GM12865 (cell line): ENCODE measurements at places on chromosomes 1 and 21.

DNA sequence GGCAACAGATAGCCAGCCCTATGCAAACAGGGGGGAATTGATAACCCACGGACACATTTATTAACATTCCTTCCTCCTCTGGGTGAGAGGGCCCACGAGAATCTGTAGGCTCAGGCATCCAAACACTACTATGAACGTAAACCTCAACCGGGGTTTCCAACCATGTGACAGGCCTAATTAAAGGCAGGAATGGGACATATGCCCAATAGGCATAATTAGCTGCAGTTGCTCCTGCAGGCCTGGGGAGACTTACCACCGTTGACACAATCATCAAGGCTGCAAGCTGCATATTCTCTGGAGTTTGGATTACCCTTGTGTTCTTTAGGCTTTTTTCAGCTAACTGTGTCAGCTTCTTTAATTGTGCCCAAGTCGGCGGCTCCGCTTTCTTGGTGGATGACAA is 22.2 kb upstream of the GBP1 start:
- no peak for DNase-seq

DNA sequence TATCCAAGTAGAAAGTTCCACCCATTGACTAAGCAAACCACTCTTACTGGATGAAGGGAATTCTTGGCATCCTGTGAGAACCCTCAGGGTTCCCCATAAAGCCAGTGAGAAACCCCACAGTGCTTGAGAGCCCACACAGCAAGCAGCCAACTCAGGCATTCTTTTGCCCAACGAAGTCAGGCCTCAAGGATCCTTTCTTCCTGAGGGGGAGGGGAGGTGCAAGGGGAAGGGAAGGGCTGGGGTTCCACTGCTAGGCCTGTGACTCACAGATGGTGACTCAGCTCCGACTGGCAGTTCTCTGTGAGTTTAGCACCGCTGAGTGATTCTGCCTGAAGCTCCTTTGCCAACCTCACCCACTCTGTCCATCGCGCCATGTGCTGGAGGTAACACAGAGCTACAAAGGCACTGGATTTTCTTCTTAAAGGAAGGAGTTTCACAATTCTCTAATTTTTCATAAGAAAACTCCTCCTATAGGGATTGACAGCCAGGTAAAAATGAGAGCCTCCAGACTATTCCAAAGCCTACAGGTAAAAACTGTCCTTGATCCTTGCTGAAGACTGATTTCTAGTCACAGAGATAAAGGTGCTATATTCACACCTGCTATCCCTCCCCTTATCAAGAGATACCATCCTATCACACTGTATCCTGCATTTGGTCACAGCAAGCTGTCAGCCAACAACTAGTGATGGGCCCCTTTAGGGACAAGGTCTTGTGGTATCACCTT is 4.8 kb downstream of the ENO1 start:
- DNase-seq = peak; percentile 44

DNA sequence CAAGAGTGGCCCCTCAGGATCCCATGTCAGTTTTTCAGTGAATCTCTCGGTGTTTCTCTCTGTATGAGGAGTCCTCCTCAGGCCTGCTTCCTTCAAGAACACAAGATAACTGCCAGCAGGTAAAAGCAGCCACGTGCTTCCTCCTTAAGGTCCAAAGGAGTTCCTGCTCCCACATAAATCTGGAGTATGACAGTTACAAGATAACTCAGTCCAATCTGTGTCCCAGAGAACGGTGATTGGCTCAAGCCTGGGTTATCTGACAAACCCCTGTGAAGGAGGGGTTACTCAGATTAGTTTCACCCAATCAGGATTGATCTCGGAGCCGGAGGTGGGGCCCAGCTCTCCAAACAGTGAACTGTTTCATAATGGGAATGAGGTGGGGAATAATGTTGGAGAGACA is 5.8 kb upstream of the ANKRD13C start:
- no peak for DNase-seq

DNA sequence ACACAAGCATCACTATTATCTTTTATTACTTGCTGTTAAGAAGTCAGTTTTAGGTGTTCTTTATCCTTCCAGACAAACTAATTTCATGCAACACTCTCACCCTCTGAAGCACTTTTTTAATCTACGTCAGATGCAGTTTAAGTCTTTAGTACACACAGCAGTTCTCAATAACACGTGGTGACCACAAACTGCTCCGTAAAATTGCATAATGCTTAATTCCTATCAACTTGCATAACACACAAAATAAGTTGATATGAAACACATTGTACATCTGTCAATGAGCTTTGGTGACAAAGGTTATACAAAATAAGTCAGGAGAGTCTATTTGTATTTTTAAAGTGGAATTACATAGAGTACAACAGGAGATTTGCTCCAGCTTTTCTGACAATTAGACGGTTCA is 140.9 kb upstream of the ETS2 start:
- DNase-seq = no peak

GRCh38 chr1:232793944-232794343 is 11.3 kb upstream of the MAP10 start:
- peak; percentile 44 for DNase-seq

DNA sequence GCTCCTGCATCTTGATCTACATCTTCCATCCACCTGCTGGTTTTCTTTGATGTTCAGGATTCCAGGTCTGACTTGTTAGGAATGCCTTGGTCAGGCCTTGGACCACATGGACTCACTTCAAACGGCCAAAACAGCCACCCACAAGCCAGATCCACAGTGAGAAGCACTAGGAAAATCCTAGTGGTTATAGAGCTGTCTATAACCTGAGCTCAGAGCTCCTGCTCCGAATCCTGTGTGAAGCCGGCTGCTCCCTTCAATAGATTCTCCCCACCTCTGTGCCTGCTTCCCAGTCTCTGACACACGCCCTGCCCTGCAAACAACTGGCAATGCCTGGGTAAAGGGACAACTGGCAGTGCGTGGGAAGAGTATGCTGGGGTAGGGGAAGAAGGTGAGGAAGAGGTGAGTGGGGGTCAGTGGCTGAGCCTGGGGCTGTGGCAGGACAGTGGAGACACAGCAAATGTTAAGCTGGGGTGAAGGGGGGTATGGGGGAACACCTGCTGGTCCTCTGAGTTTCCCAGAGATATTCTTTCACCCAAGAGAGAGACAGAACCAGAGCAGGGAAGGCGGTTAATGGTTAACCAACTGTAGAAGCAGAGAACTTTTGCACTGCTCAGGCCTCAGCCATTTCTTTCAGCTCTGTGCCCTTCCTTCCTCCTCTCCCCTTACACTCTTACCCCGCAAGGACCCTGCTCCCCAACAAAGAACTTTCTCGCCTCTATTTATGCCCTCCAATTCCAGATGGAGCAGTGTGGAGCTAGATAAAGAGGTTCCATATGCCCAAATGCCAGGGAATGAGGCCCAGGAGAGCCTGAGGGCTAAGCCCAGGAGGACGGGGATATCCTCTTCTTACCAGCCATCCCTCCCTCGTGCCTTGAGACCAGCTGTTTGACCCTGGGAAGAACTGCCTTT is 4.5 kb downstream of the PLXNA2 start:
- no peak for DNase-seq

- DNase-seq = peak; percentile 58
Observed at GRCh38 chr1:100452641-100453040, 85.3 kb upstream of the GPR88 start.

GRCh38 chr1:226643611-226644540 is 95.2 kb downstream of the ITPKB start:
- DNase-seq = peak; percentile 53

- peak; percentile 42 for DNase-seq
Observed at GRCh38 chr1:41313661-41314131, 47.5 kb upstream of the FOXO6 start.

- DNase-seq = no peak
Observed at GRCh38 chr21:20943561-20943997, 54.6 kb upstream of the NCAM2 start.

DNA sequence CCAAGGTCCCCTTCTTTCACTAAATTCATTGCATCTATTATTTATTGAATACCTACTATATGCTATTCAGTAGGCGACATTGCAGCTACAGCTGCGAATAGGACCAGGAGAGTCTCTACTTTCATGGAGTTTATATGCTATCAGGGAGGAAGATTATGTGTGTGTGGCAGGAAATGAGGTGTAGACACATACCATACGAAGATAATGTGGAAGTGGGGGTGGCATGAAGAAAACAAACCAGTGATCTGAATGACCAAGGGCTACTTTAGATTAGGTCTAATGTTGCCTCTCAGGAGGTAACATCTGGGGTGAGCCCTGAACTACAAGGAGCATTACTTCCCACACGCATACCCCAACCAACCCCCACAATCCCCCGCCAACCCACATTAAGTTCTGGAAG is 1.0 kb upstream of the PPIH start:
- no peak for DNase-seq

- no peak for DNase-seq
Observed at GRCh38 chr1:175591083-175591743, 152.2 kb downstream of the TNR start.

- DNase-seq = no peak
Observed at GRCh38 chr1:231934797-231935196, 308.2 kb downstream of the DISC1 start.

DNA sequence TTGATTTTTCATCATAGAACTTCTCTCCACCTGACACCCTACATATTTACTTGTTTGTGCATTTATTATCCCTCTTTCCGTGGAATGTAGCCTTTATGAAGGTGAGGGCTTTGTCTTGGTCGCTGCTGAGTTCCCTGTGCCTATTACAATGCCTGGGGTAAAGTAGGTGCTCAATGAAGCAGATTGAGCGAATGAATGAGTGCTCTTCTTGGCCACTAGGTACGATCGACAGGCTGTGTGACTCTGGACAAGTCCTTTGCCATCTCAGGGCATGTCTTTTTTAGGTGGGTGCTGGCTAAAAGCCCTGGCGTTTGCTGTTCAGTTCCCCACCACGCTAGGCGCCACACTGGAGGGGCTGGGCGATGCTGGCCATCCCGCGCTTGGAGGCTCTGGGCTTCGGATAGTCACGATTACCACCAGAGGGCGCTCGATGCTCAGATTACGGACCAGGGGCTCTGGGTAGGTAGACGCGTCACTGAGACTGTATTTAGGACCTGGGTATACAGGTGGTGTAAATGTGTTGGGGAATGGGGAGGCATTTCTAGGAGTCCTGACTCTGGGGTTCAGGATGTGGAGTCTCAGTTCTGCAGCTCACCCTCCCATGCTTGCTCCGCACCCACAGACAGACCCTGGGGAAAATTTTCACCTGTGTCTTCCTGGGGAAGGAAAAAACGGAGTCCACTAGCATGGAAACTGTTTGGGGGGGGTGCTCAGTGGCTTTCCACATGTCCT is 71.0 kb upstream of the CSF3R start:
- peak; percentile 65 for DNase-seq

- DNase-seq = no peak
Observed at GRCh38 chr21:45408271-45408791, 3.4 kb downstream of the COL18A1 start.

- DNase-seq = no peak
Observed at GRCh38 chr1:47643306-47644211, 205.7 kb downstream of the FOXD2 start.

DNA sequence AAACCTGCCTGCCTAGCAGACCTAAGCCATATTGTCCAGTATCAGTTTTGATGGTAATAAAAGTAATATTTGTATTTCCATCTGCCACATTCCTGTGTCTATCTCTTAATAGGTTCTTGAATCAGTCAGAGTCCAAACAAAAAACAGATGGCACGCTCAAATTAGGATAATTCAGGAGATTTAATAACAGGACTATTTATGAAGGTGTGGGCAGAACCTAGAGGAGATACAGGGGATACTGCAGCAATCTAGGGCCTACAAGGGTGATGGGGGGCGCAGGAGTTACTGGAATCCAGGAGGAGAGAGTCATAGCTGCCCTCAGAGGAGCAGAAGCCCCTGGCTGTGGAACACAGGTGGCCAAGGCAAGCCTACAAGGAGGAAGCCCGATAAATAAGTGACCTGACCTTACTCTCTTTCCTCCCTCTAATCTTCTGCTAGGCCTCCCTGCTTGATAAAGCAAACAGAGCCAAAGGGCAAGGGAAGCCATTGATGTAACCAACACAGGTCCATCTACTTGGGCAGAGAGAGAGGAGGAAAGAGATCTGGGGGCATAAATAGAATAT is 11.9 kb upstream of the HYI start:
- DNase-seq = no peak

- DNase-seq = no peak
Observed at GRCh38 chr1:91700332-91700731, 185.6 kb downstream of the TGFBR3 start.

GRCh38 chr21:15192243-15192642 is 127.4 kb upstream of the NRIP1 start:
- DNase-seq = no peak

- DNase-seq = peak; percentile 20
Observed at GRCh38 chr1:21383785-21384401, 56.0 kb upstream of the NBPF3 start.

GRCh38 chr1:44810101-44810761 is 1.9 kb downstream of the BTBD19 start:
- DNase-seq = peak; percentile 55

GRCh38 chr1:215417122-215417521 is 150.0 kb upstream of the KCTD3 start:
- DNase-seq = no peak

DNA sequence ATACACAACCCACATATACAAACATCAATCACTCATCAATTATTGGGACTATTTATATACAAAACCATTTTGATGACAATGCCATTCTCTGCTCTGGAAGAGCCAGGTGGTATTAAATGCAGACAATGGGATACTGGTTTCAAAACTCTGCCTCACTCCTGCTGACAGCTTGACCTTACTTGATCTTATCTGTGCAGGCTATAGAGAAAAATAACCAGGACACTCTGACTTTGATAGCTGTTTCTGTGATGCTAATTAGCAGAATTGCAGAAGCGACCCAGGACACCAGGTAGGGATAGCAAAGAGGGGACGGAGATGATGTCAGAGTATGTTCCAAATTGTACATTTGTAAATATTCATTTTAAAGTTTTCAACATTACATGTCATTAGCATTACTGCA is 89.5 kb downstream of the OLFM3 start:
- DNase-seq = no peak

DNA sequence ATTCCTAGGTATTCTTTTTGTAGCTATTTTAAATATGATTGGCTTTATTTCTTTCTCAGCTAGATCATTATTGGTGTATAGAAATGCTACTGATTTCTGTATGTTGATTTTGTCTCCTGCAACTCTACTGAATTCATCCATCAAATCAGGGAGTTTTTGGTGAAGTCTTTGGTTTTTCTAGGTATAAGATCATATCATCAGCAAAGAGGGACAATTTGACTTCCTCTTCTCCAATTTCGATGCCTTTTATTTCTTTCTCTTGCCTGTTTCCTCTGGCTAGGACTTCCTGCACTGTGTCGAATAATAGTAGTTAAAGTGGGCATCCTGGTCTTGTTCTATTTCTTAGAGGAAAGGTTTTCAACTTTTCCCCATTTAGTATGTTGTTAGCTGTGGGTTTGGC is 27.5 kb upstream of the PRKACB start:
- DNase-seq = no peak

- no peak for DNase-seq
Observed at GRCh38 chr1:173715538-173715844, 710 bp downstream of the KLHL20 start.

- DNase-seq = peak; percentile 83
Observed at GRCh38 chr1:31154632-31155215, 85.0 kb downstream of the NKAIN1 start.

GRCh38 chr1:184929711-184930202 is 44.6 kb downstream of the NIBAN1 start:
- no peak for DNase-seq

GRCh38 chr1:201264554-201264953 is 18.8 kb upstream of the PKP1 start:
- no peak for DNase-seq

- peak; percentile 78 for DNase-seq
Observed at GRCh38 chr21:46503922-46504550, 45.3 kb downstream of the DIP2A start.

- no peak for DNase-seq
Observed at GRCh38 chr1:9475061-9475627, 64.1 kb upstream of the SLC25A33 start.
